A549 treated with Mapracorat at 1 μM for 4 hours (cell line): ENCODE measurements at places on chromosomes 6 and 20. TPM values are rescaled to one million over a fixed set of nuclear protein-coding genes. Genes with fewer than 3 reads are reported as not detected.

The BMP6 gene
- total RNA-seq: 15.1 to 21.5 TPM (median 19.6 TPM) in 5 replicates

The LY6G5B gene
- total RNA-seq: 2.1 to 5.7 TPM (median 3.8 TPM) in 5 replicates

The GPLD1 gene
- 0.77 to 1.2 TPM (median 0.84 TPM) in 5 replicates for total RNA-seq

The LIME1 gene
- total RNA-seq: 5.6 to 12.4 TPM (median 9.3 TPM) in 5 replicates

The MYCT1 gene
- total RNA-seq: not detected in 5 replicates

The WFDC10B gene
- not detected in 5 replicates for total RNA-seq

The PAX1 gene
- total RNA-seq: 0.06 TPM in 1 of 5 replicates, not detected in the others

The FOXQ1 gene
- 3.5 to 5.5 TPM (median 5.2 TPM) in 5 replicates for total RNA-seq

The SLC17A3 gene
- 0.82 to 1.1 TPM (median 0.93 TPM) in 5 replicates for total RNA-seq

The SLC22A16 gene
- total RNA-seq: not detected in 5 replicates

The LATS1 gene
- 5.8 to 9.1 TPM (median 7.6 TPM) in 5 replicates for total RNA-seq

The HLA-DQB1 gene
- total RNA-seq: not detected in 5 replicates

The PARD6B gene
- total RNA-seq: 2.9 to 4.7 TPM (median 3.5 TPM) in 5 replicates

The NOTCH4 gene
- total RNA-seq: 0.81 to 1.3 TPM (median 0.86 TPM) in 5 replicates

The CAPN11 gene
- total RNA-seq: not detected in 5 replicates

The CTCFL gene
- not detected in 5 replicates for total RNA-seq

The MLIP gene
- total RNA-seq: not detected in 5 replicates

The FAM217A gene
- not detected in 5 replicates for total RNA-seq
